ENCODE measurements at places on chromosomes 7 and 10.
A peak's percentile ranks its signal among the peaks of the same experiment; 100 is the strongest.

- DNase-seq: no peak
Observed at GRCh38 chr10:35398908-35399307, 62.6 kb downstream of the CCNY start.

- DNase-seq: no peak
Observed at GRCh38 chr10:102504179-102504975, 605 bp downstream of the SUFU start.

DNA sequence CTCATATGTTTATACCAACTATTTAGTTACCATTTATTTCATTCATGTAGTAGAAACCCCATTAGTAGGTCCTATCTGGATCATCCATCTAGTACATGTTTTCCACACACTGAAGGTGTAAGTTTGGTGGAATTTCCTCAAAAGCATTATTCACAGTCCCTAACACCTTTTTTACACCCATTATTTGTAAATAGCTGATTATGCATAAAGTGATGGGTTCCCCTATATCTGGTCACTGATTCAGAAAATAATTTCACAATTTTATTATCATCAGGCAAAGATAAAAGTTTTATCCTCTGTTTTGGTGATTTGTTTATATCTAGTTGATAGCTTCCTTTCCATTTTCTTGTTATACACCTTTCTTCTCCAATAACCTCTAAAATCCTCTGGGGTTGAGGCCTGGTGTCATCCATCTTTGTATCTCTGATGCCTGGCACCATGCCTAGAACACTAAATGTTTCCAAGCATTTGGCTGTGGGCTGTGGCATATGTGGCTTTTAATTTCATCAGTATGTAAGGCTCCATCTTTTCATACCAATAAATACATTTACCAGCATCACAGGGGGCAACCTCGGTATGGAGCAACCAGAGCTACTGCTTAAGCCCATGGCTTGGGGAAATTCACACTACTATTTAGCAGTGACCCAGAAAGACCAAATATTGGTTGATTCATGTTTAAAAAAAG, 1089.5 kb upstream of the LRRN3 start:
- DNase-seq: no peak

GRCh38 chr7:132443761-132444520, 132.3 kb downstream of the PLXNA4 start:
- no peak for DNase-seq

DNA sequence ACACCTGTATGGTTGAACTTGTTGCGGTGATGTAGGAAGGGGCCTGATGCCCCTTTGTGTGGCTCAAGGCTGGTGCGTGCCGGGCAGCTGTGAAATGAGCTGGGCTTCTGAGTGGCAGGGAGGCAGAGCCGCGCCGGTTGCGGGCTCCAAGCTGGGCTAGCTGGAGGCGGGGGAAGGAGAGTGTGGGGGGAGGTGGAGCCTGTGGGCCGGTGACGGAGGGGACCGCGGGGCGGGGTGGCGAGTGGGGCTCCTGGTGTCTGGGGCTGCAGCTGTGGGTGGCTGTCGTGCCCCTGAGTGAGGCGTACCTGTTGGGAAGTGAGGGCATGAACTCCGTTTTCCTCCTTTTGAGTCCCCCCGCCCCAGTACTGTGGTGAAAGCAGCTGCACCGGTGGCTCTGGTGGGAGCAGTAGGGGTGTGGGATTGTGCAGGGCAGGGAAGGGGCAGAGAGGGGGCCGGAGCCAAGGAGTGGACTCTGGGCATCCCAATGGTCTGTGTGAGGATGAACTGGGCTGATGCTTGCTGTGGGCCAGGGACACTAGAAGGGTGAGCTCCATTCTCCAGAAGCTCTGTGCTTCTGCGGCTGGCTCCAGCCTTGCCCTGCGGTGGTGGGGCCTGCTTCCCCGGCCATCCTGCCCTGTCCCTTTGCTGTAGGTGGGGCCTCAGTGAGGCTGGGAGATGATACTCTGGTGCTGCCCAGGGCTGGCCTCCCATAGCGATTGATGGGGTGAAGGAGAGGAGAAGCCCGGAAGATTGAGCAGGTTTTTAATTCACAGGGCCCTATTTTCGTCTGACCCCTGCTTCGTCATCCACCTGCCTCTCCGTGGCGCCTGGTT, 41.7 kb downstream of the INPP5A start:
- no peak for DNase-seq

GRCh38 chr7:139854803-139855497, 25.9 kb downstream of the TBXAS1 start:
- DNase-seq: no peak

DNA sequence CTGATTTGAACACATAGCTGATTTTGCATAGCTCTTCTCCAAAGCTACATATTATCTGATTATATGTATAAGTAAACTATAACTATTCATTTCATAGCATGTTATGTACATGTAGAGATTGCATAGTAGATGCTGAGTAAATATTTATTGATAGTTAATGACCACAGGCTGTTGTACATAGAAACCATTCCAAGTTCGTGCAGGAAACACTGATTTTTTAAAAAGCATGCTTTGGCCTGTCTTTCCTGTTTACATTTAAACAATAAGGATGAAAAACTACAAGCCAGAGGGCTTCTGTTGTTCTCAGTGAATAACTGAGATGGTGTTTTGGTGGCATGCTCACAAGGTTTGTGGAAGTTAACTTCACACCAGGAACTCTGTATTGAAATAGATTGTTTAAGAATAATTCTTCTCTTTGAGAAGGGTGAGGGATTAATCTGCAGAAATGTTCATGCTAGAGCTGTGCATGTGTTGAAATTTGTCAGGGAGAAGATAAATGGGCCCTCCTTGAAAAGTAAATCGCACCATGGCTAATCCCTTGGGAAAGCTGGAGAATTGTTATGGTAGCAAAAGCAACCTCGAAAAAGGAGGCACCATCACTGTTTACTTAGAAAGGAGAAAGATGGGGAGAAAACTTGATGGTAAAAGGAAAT, 120.2 kb upstream of the SP8 start:
- no peak for DNase-seq

GRCh38 chr7:111005445-111005844, 85.5 kb upstream of the LRRN3 start:
- DNase-seq: no peak

DNA sequence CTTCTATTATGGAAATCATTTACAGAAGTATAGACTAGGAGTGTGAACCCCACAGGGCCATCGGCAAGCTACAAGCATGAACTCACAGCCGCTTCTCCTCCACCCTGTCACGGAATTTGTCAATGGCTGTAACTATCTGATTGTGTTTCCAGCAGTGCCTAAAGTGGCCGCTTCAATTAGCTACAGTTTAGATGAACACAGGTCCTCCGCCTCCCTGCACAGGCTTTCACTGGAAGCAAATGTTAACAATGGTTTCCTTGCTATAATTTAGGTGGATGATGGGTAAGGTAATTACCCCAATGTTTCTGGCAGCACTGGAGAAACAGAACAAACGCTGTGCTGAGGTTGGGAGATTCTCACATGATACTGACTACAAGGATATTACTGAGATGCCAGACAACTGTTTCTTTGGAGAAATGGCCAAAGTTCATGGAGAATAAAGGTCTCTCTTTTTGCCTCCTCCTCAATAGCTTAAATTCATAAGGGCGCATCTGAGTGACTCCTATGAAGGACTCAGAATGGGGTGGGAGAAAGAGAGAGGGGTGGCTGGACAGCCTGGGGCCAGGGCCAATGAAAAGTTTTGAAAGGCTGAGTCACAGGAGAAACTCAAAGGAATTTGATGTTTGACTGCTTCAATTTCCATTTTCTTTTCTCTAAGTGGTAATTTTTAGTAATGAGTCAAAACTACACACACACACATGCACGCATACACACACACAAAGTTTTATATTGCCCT, 78.9 kb downstream of the SVIL start:
- peak; percentile 53 for DNase-seq

DNA sequence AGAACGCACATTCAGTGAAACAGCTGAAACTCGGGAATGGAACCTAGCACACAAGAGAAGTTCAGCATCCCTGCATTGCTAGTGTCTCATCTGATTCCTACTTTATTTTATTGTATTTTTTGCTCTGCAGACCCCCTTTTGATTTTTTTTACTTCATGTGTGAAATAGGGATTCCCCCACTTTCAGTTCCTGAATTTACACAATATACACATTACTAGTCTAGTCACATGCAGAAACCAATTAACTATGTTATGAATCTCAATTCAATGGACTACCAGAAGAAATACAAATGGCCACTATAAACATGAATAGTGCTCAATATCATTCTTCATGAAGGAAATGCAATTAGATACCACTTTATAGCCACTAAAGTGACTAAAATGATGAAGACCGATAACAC, 386.1 kb upstream of the COBL start:
- DNase-seq: no peak

DNA sequence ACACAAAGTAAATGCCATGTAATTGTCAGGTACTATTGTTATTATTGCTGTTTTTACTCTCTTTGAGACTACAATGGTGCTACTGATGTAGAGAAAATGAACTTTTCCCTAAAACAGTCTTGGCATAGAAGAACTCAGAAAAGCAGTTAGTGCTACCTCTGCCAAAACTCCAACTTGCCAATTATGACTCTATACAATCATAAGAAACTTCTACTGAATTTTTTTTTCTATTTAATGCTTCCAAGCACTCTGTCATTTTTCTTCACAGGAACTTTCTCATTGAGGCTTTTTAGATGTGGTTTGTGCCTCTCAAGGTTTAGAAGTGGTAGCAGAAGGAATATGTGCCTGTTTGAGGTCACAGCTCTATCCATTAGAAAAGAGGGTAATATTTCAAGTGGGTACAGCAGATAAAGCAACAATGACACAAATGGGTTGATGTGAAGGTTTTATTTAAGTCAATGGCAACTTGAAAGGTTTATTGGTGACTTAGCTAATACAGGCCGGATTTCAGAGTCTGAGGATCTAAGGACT, 64.0 kb upstream of the FERD3L start:
- no peak for DNase-seq

DNA sequence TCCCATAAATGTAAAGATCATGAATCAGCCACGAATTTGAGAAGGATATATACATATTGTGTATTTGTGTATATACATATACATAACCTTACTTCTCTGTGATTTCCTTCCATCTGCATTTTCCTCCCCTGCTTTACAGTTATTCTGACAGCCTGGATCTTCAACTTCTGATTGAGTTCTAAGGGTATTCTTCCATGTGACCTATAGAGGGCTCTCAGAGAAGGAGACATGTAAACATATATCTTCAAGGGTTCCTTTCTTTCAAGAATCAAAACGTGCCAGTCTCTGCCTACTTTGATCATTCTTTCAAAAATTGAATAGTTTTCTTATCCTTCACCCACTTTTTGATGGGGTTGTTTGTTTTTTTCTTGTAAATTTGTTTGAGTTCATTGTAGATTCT, 453.7 kb upstream of the POT1 start:
- no peak for DNase-seq

GRCh38 chr10:120436439-120437112, 20.5 kb upstream of the PLPP4 start:
- DNase-seq: no peak

GRCh38 chr10:19620811-19621210, 195.4 kb upstream of the PLXDC2 start:
- no peak for DNase-seq

GRCh38 chr7:84107259-84107658, 87.3 kb downstream of the SEMA3A start:
- DNase-seq: no peak

DNA sequence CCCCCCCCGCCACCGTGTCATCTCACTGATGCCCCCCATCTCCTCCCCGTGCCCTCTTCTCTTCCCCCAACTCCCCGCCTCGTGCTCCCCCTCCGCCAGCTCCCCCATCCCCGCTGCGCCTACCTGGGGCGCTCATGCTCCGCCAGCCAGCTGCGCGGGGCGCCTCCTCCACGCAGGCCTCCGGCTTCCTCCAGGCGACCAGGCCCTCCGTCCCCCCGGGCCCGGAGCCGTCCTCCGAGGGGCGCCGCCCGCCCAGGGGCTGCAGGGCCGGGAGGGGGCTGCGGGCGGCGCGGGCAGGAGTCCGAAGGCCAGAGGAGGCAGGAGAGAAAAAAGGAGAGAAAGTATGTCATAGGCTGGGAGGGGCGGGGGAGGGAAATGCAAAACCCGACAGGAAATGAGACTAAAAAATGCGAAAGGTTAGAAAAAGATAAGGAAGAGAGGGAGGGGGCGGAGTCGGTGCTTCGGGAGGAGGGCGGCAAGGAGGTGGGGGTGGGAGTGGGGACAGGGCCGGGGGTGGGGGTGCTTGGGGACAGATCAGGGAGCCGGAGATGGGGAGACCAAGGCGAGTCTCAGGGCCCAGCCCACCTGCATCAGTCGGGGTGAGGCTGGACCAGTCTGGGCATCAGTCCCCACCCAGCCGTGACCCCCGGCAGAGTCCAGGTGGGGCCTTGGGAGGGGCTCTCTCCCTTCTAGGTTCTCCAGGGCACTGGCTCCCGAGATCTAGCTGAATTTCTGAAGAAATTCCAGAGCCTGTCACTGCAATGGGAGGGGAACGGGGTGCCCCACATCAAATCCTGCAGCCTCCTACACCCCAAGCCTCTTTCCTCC, at the start of gene CARD11:
CARD11 (minus strand) TSS at position 324 of the 828 bp plus-strand sequence. CDS start 85,361 bp downstream, outside the sequence.
- no peak for DNase-seq

DNA sequence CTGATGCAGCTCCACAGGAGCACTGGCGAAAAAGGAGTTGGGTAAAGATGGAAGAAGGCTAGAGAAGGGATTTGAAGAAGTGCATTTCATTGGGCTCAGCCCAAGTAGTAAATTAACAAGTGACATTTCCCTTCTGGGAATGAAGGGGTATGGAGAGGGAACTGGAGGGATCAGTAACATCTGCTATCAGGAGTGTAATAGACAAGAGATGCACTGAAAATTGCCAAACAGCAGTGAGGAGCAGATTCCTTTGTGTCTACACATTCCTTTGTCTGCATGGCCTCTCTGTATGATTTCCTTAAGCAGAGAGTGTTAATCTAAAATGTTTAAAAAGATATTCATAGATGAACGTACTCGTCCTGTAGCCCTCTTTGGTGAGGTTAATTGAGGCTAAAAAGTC, 148.2 kb upstream of the FERD3L start:
- no peak for DNase-seq

DNA sequence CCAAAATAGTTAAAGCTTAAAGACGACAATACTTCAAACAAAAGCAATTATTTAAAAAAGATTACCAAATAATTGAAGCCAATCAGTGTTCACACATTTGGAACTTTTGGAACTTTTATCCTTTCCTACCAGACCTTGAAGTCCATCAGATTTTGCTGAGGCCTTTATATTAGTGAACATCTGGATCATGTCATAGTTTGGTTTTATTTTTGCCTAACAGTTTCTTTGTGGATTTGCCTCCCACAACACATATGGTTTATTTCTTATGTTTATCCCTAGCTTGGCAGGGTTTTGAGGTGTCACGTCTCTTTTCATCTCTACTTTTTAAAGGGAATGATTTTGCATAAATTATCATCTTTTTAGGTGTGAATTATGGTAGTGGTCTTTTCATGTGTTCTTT, 242.4 kb downstream of the SEMA3A start:
- no peak for DNase-seq

GRCh38 chr10:74088722-74089121, 61.9 kb downstream of the AP3M1 start:
- DNase-seq: no peak

- DNase-seq: no peak
Observed at GRCh38 chr7:116171094-116171493, 39.2 kb upstream of the TES start.

GRCh38 chr10:91528080-91528479, 104.8 kb downstream of the PPP1R3C start:
- no peak for DNase-seq

All from brain microvascular endothelial cell (primary cell).